Activated CD4-positive, alpha-beta T cell treated with anti-CD3 and anti-CD28 coated beads, Interleukin-2, amount 50 U/mL, for 24 hours (primary cell): ENCODE measurements at places on chromosomes 6 and 20.

DNA sequence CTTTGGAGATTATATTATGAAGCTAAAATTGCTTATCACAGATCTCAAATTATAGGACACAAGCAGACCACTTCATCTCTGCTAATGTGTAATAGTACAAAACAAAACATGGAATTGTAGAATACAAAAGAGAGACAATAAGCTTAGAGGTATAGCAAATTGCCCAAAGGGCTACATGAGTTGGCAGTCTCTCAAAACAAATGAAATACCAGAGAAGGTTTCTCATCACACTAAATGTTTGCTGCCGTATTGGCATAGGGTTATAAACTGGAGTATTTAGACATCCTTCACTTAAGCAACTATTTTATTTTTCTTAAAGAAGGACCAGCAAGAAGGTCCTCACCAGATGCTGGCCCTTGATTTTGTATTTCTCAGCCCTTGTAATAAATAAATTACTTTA, 5.9 kb upstream of the EYA4 start:
- DNase-seq, result no peak

DNA sequence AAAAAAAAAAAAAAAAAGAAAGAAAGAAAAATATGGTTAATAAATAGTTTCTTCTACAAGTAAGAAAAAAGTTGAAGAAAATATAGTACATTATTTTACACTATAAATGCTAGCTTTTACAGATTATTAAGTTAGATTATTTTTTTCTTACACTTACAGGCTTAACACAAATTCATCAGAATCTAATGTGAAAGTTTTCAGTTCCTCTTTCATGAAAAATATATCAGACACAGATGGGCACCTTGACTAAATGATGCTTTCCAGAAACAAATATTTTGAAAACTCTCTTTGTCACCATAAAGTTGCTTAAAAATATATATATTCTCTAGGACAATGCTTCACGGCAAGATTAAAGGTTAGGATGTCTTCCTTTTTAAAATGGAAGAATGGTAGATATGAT, 321.8 kb upstream of the HSF2 start:
- no peak for DNase-seq

DNA sequence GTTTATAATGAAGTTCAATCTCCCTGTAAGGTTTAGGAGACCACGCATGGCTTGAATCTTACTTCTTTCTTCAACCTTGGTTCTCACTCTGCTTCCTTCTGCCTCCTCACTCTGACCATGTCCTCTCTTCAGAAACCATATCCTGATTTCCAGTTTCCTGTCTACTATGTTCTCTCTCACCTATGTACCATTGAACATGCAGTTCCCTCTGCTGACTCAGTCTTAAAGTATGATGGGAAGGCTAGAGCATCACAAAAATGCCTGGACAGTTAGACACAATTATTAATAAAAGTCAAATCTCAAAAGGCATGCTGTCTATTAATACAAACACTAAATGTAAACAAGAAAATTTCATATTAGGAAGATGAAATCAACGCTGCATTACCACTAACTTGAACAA, 151.6 kb downstream of the PRKN start:
- DNase-seq, result no peak

DNA sequence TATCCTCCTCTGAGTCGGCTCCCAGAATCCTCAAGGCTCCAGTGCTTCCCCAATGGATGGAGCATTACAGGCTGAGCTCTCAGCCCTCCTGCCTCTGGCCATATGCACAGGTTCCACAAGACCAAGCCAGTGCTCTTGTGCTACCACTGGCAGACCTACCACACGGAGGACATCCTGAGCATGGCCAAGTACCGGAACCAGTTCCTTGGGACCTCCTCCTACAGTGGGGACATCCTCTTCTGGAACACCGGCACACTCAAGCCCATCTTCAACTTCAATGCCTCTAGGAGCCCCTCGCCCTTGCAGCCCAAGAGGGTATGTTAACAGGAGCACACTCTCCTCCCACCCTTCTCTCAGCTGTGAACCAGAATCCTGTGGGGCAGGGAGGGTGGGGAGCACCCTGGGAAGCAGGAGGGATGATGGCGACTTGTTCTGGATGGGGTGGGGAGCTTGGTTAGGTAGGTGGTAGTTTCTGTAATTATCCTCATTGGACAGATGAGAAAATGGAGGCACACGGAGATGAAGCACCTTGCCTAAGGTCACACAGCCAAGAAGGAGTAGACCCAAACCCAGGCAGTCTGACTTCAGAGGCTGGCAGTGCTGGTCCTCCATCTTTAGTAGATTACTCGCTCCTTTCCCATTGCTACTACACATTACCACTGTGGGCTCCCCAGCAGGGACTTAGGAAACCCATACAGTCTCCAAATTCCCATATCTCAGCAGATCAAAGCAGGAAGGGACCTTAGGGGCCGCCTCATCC, 58.6 kb downstream of the EFCAB8 start:
- DNase-seq, result no peak

GRCh38 chr6:157459327-157459726, 78.3 kb downstream of the ZDHHC14 start:
- DNase-seq, result no peak

GRCh38 chr6:72969666-72970065, 255.6 kb downstream of the KHDC1L start:
- no peak for DNase-seq

- DNase-seq, result no peak
These were observed 36.9 kb upstream of the TPD52L1 start for GRCh38 chr6:125116710-125117109.

- DNase-seq, result no peak
These were observed 649.4 kb downstream of the HDGFL1 start for GRCh38 chr6:23218751-23219150.

GRCh38 chr6:167161851-167162467, 4.2 kb upstream of the GPR31 start:
- no peak for DNase-seq

DNA sequence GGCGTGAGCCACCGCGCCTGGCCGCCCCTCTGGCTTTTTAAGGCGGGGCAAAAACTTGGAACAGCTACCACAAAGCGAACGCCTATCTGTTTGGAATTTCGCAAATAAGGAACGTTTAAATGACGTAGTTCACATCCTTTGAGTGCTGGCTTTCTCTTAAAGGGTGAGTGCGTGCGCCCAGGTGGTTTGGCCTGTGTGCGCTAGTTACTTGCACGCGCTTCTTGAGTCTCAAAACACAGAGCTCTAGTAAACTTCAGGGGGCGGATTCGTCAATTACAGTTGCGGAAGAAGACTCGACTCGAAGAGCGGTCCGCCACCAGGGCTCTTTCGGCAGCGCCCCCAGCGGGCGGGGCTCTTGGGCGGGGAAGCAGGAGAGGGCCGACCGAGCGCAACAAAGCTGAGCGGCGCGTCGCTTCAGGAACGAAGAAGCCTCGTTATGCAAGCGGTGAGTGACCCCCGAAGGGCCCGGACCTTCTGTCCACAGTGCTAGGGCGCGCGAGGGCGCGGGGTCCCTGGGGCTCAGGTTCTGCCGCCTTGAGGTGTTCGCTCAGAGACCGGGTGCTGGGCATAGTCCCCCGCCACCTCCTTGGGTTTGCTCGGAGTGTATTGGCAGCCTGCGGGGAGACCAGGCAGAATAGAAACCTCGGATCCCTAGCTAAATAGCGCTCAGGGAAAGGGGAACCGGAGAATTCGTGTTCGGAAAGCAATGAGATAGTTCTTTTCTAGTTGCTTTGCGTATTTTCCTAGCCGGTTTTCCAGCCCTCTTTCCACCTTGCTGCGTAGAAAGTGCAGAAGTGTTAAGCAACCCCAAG, at the start of gene SYCP2L:
TSS of gene SYCP2L (plus strand) at position 362 of the 812 bp plus-strand sequence. CDS start at position 437, 75 bp downstream.
- no peak for DNase-seq

GRCh38 chr6:164345327-164345726, 930.8 kb downstream of the QKI start:
- DNase-seq, result no peak

DNA sequence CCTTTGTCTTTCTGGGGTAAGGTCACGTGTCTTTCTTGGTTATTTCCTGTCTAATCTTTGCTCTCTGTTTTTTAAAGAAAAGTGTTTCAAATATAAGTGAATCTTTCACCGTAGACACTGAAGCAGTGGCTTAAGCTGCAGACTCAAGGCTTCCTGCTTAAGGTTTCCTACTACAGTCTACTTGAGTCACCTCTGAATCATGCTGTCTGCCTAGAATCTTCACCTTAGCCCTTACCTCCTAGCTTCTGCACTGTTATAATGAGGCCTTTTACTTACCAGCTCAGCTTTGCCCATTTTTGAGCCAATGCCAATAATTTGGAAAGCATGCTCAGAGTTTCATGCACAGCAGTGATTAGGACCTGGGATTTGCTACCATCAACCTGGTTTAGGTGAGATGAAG, 30.6 kb downstream of the ADGRF4 start:
- no peak for DNase-seq

GRCh38 chr6:36986704-36987047, 680 bp upstream of the MTCH1 start:
- no peak for DNase-seq
